ENCODE measurements at places on chromosomes 6 and 20.

DNA sequence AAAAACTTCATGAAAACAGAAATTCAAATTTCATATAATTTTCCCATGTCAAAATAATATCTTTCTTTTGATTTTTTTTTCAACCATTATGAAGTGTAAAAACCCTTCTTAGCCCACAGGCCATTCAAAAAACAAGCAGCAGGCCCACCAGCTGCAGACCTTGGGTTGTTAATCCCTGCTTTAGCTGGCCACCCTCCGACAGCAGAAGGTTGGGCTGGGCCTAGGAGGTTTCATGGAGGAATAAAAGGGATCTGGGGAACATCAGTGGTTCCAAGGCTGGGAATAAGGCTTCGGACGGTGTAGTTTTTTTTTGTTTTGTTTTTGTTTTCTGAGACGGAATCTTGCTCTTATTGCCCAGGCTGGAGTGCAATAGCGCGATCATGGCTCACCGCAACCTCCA lies 3.6 kb upstream of the HSP90AB1 start:
- no peak for DNase-seq

DNA sequence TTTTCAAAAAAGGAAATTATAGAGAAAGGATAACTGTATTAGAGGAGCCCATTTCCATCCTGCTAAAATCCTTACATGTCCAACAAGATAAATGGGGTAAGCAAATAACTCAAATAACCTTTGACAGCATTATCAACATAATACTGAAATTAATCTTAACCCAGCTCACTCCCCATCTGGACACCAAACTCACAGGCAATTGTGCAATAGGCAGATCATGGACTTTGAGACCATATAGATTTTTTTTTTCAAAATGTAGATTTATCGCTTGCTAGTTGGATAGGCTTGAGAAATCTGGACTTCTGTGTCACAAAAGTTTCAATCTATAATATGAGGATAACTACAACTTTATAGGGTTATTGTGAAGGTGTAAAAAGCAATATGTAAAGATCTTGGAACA lies 134.4 kb upstream of the ASCC3 start:
- no peak for DNase-seq

GRCh38 chr6:35552285-35552917 lies 39.7 kb upstream of the TULP1 start:
- no peak for DNase-seq

DNA sequence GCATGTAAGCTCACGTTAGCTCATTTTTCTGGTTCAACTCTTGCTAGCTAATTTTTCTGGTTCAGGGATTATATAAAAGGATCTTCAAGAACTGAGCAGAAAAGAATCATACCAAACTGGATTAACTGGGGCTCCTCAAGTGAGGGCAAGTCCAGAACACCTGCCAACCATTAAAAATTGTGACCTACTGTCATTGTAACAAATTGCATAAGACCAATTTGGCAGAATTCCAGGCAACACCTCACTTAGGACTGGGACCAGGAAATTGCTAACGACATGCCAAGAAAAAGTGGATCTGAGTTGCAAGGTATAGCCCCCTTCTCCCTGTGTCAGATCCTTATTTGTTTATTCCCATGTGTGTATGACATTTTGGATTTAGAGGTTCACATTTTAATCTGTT lies 216.6 kb downstream of the HIVEP2 start:
- DNase-seq, result no peak

- DNase-seq, result no peak
These were observed 218.7 kb upstream of the FERMT1 start for GRCh38 chr20:6341491-6341890.

DNA sequence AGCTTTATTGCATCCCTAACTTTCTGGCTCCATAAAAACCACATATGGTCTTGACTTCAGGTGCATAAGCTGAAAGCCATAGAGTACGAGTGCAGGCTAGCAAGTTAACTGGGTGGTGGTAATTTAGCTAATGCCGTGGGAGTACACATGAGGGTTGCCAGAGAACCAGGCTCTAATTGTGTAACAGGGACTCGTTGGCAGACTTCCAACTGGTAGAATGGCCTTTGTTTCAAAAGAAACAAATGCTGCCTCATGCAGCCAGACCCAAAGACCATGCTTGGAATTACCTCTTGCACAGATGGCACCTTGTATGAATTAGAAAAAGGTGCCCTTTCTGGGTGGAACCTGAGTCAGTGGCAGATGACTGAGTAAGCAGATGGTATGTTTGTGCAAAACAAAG lies 73.2 kb downstream of the LY86 start:
- no peak for DNase-seq

DNA sequence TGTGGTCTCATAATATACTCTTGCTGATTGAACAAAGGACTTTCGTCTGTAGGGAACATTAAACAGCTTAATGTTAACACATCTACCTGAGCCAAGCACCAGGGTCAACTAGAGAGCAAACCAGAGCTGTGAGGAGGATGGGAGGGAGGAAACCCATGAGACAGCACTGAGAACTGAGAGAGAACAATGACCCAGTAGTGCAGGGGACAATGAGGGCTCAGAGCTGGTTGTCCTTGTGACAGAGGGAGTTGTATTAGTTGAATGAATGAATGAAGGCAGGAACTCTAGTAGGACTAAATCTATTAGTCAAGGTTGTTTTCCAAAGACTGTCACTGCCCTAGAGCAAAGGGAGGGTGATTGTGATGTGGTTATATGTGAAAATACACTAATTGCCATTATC lies 28.2 kb upstream of the GSTA4 start:
- no peak for DNase-seq

GRCh38 chr6:53300656-53301551 lies 47.8 kb downstream of the ELOVL5 start:
- DNase-seq, result no peak

DNA sequence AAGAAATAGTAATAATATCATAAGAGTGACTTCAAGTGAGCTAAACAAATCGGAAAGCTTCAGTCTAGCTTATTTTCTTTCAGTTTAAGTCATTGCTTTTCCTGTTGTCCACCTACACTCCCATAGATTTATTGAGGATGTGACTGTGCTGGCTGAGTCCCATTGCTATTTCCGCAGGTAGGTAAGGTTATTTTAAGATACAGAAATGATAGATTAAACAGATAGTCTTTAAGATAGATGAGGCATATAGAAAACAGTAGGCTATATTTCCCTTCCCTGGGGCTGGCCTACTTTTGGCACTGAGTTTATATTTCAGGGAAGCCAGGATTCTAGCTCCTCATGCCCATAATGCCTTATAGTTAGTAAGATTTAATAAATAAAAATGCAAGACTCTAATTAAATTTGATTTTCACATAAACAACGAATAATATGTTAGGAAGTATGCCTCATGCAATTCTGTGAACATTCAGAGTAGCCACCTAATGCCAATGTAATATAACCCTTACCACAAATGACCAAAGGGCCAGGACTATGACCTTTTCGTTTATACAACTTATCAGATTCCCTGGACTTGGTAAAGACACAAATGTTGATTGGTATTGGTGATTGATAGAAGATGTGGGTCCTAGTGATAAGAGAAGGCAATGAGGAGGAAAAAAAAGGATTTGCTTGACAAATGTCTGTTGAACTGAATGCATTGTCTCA lies 1079.3 kb downstream of the EPHA7 start:
- no peak for DNase-seq
